ENCODE measurements at places on chromosomes 16 and 17. TPM values are rescaled to one million over a fixed set of nuclear protein-coding genes. Genes with fewer than 3 reads are reported as not detected.

Gene TRIM16
- 13.5 TPM for total RNA-seq

Gene ATXN1L
- total RNA-seq, result 12.9 TPM

Gene LGALS3BP
- total RNA-seq, result 51.4 TPM

Gene DCAF7
- total RNA-seq, result 81.9 TPM

DNA sequence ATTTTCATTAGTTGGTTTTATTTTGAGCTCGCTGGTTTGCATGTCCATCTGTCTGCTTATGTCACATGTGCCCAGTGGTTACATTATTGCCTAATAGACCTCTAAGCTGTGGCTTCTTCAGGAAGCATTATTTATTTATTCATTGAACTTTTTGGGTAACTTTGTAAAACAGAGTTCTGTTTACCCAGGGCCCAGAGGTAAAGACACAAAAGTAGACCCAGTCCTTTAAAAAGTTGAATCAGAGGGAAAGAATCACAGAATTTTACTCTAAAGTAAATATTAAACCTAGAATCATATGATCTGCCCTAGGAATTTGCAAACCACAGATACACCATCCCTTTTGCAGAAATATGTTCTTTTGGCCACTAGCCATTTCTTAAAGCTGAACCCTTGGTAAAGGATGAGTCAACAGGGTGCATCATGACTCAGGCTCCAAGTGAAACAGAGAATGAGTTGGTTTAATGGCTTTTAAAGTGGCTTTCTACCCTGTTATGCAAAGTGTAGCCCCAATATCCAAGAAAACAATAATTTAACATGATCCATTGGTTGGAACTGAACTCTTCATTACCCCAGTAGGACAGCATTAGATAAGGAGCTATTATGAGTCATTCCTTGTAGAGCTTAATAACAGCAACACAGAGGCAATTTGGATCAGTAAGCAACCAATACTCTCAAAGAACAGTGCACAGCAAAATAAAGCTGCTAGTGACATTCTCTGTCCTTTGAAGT is 236.3 kb downstream of the KCNJ2 start:
- DNase-seq, result peak; percentile 4

DNA sequence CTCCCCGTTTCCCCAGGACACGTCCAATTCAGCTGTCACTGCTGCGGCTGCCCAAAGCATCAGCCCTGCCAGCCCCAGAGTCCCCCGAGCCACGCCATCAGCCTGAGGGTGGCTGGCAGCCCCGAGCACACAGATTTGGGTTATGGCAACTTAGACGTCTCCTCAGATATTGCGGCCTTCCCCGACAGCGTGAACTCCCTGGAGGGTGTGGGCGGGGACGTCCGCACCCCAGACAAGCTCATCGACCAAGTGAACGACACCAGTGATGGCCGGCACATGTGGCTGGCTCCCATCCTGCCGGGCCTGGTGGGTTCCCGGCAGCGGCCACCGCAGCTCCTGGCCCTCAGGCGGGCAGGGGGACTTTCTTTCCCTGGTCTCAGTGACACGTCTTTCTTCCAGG is 224.8 kb downstream of the KATNIP start:
- DNase-seq, result no peak

DNA sequence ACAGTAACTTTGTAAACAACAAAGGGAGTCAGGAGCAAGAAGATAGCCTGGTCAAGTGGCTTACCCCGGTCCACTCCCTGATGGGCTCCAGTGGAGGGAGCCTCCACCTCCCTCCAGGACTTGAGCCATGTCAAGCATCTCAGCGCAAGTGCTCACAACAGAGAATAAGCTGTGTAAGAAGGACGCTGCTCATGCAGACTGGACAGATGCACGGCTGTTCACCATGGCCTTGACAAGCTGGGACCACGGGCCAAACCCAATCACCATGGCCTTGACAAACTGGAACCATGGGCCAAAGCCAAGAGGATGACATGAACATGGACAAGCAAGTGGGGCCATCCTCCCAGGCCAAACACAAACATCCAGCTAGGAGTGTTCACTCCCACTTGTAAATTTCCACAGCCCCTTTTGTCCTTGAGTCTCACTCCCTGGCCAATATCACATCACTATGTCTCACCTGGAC is 3.4 kb upstream of the PITPNM3 start:
- no peak for DNase-seq

GRCh38 chr16:19507867-19508266 is 14.0 kb downstream of the GDE1 start:
- no peak for DNase-seq

DNA sequence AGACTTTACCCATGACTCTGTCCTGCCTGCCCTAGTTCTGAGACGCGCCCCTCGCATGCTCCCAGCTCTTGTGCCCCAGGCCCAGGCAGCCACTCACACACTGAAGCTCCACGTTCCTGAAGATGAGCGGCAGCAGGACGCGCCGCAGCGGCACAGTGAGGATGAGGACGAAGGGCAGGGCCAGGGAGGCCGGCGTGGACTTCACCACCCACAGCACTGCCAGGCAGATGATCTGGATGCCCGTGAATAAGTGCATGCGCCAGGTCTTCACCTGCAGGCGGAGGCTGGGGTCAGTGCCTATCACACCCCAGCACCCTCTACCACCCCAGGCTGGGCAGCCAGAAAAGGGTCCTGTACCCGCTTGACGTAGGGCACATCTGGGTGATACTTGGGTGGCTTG is 16.9 kb downstream of the SLC4A1 start:
- no peak for DNase-seq

GRCh38 chr17:2855063-2855600 is 58.9 kb downstream of the RAP1GAP2 start:
- DNase-seq, result no peak

DNA sequence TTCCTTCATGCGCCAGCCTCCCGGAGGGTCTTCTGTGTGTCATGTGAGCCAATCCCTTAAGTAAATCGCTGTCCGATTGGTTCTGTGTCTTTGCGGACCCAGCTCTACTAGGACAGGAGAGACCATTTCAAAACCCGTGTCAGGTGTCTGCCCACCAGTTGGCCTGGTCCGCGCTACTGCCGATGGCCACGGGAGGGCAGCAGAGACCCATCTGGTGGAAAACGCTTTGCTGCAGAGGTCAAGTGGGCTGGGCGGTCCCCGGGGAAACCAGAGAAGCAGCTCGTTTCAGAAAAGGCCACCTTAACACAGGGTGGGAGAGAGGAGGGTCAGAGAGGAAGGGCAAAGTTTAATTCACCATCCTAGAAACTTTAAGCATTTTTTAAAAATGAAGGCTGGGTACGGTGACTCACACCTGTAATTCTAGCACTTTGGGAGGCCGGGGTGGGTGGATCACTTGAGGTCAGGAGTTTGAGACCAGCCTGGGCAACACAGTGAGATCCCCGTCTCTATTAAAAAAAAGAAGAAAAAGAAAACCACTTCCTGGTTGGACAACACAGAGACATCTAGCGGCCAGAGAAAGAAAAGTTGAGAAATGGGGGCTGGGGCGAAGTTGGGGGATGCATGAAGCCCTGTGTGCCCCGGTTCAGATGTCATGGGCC is 2.8 kb upstream of the CIBAR2 start:
- peak; percentile 69 for DNase-seq

- no peak for DNase-seq
Observed at GRCh38 chr16:28522792-28523191, 16.0 kb downstream of the NUPR1 start.

GRCh38 chr17:68698746-68699145 is 97.6 kb upstream of the FAM20A start:
- no peak for DNase-seq

DNA sequence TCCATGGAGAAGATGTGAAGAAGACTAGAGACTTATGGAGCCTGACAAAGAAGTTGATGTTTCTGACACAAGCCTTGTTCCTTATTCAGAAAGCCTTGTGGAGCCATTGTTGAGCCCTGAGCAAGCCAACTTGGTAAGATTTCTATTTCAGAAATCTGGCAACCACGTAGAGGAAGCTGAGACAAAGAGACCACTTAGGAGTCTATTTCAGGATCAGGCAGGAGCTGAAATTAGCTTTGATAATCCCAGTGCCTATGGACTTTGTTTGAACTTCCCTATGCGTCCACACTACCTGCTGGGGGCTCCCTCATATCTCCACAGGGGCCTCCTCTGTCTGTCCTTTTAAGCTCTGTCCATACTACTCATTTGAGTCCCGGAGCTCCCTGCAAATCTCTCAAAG is 540.0 kb upstream of the GOT2 start:
- no peak for DNase-seq
